ENCODE measurements at places on chromosomes 13 and 19.
A peak's percentile ranks its signal among the peaks of the same experiment; 100 is the strongest.

DNA sequence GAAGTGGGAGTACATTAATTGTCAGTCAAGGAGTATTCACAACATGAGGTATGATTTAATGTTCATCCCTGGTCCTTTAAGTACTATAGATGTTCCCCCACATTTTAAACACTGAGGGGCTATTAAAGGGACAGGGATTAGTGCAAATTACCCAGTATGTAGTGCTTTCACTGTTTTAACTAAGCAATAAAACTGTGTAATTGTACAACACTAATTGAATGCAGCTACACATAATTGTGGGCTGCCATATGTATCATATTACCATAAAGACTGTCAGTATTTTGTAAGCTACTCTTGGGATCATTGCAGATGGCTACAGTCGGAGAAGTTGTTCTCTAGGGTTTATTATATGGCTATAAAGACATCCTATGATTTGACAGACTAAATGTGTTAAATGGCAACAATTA is 316.6 kb downstream of the DCLK1 start:
- DNase-seq: no peak

- no peak for DNase-seq
Observed at GRCh38 chr19:15038294-15038693, 11.0 kb upstream of the CASP14 start.

GRCh38 chr13:40160618-40161350 is 505.3 kb downstream of the COG6 start:
- no peak for DNase-seq

DNA sequence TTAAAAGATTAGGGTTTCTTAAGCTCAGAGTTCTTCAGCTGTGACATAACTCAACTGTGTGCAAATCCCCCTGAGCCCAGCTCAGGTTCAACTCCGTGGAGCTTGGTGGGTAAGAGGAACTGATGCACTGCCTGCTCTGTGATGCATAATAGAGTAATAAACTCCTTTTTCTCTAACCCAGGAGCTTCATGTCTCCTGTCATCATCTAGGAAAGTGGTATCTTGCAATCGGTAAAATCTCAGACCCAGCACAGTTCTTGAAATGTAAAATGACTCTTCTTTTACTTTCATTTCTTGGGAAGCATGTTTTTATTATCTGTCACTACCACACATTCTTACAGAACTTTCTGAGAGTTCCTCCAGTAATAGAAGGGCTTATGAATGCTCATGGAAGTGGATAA is 123.8 kb upstream of the PCDH9 start:
- DNase-seq: no peak

GRCh38 chr19:32558607-32559228 is 22.3 kb upstream of the PDCD5 start:
- no peak for DNase-seq

- DNase-seq: no peak
Observed at GRCh38 chr13:105572401-105572800, 963.1 kb downstream of the EFNB2 start.

GRCh38 chr13:95676105-95676761 is 706 bp upstream of the DNAJC3 start:
- no peak for DNase-seq

DNA sequence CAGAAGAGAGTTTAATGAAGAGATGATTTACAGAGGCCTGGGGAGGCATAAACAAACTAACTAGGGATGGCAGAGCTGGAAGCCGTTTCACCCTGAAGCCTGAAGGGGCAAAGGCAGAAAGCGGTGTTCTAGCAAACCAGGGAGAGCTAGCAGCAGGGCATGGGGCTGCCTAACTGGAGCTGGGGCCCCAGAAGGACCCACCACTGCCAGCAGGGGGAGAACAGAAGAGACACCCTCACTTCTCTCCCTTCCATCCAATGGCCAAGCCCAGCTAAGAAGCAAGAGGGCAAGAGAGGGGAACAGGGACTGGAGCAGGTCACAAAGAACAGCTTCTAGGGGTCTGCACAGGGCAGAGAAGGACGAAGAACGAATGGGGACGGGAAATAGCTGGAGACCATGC is 195.5 kb downstream of the KATNAL1 start:
- no peak for DNase-seq

DNA sequence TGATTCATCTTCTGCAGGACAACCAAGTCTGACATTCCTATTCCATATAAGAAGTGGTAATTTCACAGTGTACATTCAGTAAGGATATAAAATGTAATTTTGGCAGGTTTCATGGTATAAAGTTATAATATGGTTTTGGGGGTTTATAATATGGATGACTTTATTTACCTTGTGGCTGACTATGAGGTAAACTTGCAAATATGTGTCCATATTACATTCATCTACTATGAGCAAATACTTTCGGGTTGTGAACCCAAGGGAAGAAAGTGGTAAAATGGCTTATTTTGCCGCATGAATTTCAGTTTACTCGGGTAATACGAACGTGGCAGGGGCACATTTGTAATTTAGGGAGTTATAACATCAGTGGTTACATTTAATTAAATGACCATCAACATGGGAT is 86.7 kb upstream of the TNFSF11 start:
- DNase-seq: no peak

DNA sequence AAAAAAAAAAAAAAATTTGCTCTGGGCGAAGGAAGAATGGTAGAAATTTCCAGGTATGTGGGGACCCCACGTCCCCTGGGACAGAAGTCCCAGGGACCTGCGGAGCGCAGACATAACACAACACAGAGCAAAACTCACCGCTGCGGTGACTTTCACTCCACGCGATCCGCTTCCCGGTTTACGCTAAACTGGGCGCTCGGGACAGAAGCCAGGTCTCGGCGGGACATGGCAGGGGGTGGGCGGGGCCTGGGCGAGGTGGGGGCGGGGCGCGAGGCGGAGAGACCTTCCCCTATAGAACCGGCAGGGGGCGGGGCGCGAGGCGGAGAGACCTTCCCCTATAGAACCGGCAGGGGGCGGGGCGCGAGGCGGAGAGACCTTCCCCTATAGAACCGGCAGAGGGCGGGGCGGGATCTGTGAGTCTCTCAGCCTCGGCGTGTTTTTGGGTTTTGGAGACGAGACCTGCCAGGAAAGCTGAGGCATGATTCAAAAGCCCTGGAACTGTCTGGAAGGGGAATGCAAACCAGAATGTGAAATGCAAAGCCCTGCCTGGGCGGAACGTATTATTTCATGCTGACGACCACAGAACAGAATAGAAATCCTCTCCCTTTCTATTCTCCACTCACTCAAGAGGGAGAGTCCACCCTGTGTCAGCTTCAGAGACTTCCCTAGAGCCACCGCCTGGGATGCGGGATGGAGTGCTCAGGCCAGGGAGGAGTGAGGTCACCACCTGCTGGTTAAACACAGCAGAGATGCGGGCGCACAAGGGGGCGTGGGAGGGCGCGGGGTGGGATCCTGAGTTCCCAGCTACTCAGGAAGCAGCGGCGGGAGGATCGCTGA is 20.2 kb upstream of the ERVV-1 start:
- peak; percentile 63 for DNase-seq

- no peak for DNase-seq
Observed at GRCh38 chr13:66689037-66689619, 541.0 kb downstream of the PCDH9 start.

DNA sequence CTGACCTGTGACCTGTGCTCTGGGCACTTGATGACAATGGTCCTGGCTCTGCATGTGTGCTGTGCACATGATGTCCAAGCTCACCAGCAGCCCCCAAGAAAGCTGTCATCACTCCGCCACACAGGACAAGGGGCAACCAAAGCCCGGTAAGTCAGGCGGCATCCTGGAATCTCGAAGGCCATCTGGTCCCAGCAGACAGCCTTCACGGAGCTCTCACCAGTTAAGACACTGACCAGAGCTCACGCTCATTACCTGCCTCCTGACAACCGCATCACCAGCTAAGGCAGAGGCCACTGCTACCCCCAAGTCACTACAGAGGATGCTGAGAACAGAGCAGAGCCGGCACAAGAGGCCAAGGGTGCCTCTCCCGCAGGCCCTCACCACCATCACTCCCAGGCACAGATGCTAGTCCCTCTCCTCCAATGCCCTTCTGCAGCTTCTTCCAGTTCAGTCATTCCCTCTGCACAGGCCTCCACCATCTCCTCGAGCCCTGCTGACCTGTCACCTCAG is 10.6 kb downstream of the PPP6R1 start:
- no peak for DNase-seq

GRCh38 chr13:112686364-112686763 is 3.5 kb upstream of the ATP11A start:
- no peak for DNase-seq

- DNase-seq: no peak
Observed at GRCh38 chr13:71610876-71611275, 256.1 kb downstream of the DACH1 start.

DNA sequence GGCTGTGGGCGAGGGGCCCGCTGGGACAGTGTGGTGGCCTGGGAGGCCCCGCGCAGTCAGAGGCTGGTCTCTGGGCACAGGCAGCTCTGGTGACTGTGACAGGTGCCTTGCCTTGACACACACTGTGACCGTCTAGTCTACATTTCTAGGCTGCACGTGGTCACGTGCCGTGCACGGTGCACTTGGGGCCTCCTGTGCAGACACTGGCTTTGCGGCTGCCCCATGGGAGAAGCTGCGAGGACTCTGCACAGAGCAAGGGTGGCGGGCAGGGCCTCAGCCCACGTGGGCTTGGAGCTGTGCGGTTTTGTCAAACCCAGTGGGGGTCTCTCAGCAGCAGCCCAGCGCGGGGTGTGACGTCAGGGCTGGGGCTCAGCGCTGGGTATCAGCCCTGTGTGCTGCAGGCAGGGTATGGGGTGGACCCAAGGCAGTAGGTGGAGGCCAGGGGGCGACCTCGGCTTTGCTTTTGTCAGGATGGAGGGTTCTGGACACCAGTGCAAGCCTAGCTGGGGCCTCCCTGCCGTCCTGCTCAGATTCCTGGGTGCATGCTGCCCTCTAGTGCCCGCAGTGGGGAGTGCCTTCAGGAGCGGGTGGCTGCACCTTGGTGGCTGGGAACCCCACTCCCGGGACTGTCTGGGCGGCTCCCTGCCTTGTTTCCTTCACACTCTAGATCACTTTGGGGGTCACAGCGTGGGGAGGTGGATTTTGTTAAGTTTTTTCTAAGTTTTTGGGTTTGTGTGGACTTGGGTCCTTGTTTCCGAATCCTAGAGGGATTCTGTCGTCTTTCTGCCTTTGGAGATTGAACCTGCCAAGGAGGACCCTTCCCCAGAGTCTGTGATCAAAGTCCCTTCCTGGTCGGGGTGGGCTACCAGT is 62.6 kb downstream of the KDM4B start:
- DNase-seq: peak; percentile 75

DNA sequence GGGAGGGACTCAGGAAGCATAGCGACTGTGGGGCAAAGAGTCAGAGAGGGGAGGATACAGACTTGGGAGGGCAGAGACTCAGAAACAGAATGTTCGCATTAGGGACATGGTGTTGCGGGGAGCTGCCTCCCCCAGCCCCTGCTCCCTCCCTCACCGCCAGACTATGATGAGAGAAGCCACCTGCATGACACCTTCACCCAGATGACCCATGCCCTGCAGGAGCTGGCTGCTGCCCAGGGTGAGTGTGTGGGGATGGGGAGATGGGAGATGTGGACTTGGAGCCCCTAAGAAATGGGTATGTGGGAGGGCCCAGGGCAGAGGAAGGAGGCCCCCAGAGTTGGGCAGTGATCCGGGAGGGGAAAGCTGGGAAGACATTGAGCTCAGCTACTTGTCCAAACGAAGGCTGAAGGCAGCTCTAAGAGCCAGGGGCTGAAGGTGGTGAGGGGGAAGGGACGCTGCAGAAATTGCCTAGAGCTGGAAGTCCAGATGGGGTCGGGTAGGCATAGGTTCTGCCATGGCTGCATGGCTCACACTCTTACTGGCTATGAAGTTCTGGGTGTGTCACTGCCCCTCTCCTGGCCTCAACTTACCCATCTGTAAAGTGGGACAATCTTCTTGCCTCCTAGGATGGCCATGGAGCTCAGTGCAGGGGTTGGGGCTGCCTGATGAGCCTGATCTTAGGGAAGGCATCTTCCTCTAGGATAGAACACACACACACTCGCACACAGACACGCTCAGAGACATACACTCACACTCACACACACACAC is 1.4 kb downstream of the SPACA6 start:
- no peak for DNase-seq

DNA sequence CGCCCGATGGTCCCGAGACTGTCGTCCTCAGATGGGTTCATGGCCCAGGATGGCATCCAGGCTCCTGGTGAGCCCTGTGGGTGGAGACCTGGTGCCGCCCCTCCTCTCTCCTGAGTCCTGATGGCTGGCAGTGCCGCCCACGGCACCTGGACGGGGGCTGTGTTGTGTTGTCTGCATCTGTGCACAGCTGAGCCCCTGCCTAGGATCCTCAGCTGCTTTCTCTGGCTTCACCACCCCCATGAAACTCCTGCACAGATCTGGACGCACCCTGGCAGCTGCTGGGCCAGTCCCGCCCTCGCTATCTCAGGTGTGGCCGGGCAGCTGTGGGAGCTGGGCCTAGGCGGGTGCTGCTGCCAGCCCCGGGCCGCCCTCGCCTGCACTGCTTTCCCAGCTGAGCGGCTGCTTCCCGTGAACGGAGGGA is 27.7 kb downstream of the MCF2L start:
- no peak for DNase-seq

DNA sequence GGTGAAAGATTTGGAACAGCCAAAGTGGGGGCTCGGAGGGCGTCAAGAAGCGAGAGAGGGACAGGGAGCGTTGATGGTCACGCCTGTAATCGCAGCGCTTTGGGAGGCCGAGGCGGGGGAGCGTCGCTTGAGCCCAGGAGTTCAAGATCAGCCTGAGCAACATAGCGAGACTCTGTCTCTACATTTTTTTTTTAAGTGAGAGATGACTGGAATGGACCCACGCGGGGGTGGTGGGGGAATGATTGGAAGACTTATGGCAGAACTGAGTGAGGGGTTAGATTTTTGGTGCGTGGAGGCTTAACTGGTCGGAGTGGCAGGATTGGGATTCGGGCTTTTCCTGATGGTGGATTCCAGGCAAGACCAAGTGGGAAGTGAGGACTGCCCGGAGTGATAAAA is 725 bp downstream of the PSMD8 start:
- no peak for DNase-seq

DNA sequence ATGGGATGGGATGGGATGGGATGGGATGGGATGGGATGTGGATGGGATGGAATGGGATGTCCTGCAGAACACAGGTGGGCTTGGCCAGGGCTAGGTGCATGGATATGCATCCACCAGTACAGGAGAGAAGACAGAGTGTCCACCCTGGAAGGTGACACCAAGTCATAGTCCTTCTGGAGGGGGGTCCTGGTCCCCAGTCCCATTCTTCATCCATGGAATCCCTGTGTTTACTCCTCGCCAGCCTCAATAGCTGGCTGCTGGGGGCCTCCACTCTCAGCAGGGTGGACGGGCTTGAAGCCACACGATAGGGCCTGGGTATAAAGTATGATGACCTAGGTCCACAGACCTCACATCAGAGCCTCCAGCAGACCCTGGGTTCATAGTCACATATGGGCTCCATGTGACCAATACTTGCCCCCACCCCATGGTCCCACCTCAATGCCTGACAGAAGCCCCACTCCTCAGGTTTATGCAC is 40.1 kb downstream of the RFX2 start:
- DNase-seq: no peak

GRCh38 chr19:34575206-34575605 is 93.6 kb downstream of the WTIP start:
- DNase-seq: no peak

- DNase-seq: no peak
Observed at GRCh38 chr13:46575818-46576221, 22.9 kb downstream of the LRCH1 start.
